ENCODE measurements at places on chromosomes 11 and 22. TPM values are rescaled to one million over a fixed set of nuclear protein-coding genes. Genes with fewer than 3 reads are reported as not detected.

DNA sequence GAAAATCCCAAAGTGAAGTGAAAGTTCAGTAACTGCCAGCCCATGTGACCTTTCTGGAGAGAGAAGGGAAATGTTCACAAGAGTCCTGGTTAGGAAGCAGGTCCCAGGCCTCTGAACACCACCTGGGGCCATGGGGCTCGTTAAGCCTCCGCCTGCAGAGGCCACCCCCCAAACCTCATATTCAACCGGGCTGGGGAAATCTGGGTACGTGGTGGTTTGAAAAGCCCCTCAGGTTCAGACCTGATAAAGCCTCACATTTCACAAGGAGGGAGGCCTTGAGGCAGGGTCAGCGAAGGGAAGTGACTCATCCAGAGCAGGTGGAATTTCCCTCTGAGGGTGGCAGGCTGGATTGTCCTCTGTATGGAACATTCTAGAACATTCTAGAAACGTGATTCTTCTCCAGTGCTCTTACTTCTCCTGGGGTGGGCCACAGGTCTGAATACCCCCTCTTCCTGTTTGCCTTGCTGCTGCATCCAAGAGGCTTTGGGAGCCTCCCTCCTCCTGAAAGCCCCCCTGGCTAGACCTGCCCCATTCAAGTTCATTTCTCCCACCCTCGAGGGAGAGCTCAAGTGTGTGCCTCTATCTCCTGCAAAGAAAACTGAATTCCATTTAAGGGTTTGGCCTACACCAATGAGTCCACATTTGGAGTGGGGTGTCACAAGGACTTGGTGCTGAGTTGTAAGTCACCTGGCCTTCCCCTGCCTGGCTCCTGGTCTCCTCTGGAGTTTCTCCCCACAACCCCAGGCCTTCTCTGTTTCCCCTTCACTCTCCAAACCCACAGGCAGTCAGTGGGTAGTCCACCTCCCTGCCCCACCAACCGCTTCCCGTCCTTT is 6.3 kb downstream of the FXYD2 start:
- DNase-seq, result peak; percentile 33

- DNase-seq, result no peak
These were observed 35.5 kb upstream of the SLC25A1 start for GRCh38 chr22:19214078-19214473.

- DNase-seq, result no peak
These were observed 21.5 kb upstream of the MIEF1 start for GRCh38 chr22:39480557-39480956.

DNA sequence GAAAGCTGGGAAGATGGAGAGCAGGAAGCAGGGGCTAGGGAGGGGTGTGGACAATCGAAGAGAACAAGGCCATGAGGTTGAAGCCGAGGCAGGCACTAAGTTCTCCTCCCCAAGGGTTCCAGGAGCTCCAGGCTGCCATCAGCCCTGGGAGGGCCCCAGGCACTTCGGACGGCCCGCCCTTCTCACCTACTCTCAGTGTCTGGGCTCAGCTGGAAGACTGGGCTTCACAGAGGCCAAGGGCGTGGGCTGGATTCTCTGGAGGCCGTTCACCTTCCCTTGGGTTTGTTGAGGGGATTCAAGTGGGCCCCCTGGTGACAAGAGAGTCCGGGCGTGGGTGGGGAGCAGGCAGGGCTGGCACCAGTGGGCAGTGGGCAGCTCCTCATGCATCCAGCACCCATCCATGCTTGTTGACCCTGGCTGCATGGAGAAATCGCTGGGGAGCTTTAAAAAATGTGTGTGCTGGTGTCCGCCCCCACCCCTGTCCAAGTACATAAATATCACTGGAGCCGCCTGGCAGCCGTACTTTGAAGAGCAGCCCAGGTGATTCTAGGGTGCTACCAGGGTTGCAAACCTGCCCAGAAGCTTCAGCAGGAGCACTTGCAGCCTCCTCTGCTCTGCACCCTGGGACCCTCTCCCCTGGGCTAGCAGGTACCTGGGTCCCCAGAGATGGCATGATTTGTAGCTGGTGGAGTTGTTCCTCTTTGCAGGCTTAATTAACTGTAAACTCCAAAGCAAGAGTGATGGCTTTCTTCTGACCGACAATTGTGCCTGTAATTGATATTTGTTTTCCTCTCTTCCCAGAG is 74.3 kb downstream of the RTL6 start:
- no peak for DNase-seq

- no peak for DNase-seq
These were observed 76.9 kb upstream of the API5 start for GRCh38 chr11:43234881-43235280.

DNA sequence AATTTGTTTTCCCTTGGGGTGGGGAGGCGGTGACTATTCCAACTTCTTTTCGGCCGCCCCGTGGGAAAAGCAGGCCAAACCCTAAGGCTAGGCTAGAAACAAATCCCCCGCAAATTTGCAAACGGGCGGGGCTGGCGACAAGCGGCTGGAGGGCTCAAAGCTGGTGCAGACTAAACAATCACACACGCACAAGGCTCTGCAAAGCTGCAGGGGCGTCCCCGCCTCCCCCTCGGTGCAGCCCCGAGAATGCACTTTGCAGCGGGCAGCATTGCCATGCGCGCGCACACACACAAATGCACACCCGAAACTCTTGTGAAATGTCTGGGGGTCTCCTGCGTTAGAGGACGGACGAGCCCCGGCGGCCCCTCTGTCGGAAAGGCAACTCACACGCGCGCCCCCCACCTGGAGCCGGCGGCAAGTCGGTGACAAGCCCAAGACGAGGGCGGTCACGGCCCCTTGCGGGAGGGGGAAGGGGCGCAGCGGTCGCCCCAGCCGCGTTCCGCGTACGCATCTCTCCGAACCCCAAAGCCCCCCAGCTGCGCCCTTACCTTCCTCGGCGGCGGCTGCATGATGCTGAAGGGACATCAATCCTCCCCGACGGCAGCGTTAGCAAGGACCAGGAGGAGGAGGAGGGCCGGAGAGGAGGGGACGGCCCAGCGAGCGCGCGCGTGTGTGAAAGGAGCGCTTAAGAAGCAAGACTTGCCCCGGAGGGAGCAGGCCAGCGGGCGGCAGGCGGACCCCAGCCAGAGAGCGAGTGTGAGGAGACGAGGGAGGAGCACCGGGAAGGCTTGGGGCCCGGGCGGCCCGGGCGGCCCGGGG is 600 bp downstream of the FCHSD2 start:
- no peak for DNase-seq

- no peak for DNase-seq
These were observed 233.0 kb downstream of the SWAP70 start for GRCh38 chr11:9896902-9897301.

GRCh38 chr22:24060375-24060788 is 49.3 kb downstream of the CABIN1 start:
- peak; percentile 98 for DNase-seq

- no peak for DNase-seq
These were observed 31.0 kb downstream of the DDIAS start for GRCh38 chr11:82932564-82932963.

- no peak for DNase-seq
These were observed 267.6 kb downstream of the KIRREL3 start for GRCh38 chr11:126732981-126733380.

GRCh38 chr11:108009497-108010370 is 1.0 kb downstream of the CUL5 start:
- DNase-seq, result no peak

DNA sequence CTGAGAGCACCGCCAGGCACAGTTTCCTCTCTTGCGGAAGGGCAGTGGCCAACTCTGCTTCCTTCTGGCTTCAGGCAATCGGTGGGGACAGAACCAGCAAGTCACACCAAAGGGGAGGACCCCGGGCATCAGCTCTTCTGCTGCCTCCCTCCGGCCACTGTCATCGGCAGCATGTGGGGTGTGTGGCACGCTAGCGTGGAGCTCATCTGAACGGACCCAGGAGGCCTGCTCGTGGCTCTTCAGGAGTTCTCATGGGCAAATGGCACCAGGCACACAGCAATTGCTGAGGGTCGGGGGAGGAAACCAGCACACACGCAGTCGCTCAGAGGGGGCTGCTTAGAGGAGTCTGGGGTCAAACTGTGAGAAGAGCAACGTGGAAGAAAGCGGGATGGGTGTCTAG is 26.9 kb downstream of the B3GAT1 start:
- no peak for DNase-seq

GRCh38 chr11:83678831-83679584 is 392.8 kb upstream of the CCDC90B start:
- DNase-seq, result no peak

DNA sequence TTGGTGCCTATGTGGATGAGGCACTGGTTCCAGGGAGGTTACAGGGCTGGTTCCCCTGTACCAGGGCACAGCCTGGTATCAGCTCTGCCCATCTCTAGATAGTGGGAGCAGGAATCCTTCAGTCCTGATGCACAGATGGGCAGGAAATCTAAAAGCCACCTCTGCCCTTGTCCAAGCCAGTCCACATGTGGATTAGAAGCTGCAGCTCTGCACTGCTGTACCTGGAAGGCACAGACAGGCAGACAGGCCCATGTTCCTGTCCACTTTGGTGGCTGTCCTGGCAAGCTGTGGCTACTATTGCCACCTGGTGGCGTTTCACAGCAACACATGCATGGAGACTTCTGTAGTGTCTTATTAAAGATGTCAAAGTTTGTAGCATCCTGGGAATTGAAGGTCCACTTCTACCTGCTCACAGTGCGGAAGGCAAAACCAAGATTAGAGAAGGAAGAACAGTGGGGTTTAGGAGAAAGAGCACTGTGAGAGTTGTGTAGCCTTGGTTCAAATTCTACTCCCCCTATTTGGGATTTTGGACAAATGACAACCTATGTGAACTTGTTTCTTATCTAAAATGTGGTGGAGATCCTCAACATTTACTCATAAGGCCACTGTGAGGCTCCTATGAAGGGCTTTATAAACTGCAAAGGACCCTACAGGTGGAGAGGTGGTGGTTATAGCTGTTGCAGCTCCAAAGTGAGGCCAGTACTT is 30.1 kb downstream of the NAV2 start:
- peak; percentile 37 for DNase-seq

DNA sequence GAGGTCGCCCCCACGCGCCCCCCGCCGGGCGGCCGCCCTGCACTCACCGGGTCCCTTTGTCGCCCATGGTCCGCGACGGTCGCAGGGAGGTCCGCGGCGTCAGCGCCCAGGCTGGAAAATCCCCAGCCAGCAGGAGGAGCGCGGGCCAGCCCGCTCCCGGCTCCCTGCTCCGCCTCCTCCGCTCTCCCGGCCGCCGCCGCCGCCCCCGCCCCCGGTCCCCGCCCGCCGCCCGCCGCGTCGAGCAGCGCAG is at the start of gene ARRB1:
Gene ARRB1, minus strand, starts transcription at position 121 of the 250 bp plus-strand sequence. Its CDS starts 54 bp downstream, at position 67.
- DNase-seq, result no peak

GRCh38 chr22:36067235-36067558 is 38.6 kb upstream of the RBFOX2 start:
- no peak for DNase-seq

DNA sequence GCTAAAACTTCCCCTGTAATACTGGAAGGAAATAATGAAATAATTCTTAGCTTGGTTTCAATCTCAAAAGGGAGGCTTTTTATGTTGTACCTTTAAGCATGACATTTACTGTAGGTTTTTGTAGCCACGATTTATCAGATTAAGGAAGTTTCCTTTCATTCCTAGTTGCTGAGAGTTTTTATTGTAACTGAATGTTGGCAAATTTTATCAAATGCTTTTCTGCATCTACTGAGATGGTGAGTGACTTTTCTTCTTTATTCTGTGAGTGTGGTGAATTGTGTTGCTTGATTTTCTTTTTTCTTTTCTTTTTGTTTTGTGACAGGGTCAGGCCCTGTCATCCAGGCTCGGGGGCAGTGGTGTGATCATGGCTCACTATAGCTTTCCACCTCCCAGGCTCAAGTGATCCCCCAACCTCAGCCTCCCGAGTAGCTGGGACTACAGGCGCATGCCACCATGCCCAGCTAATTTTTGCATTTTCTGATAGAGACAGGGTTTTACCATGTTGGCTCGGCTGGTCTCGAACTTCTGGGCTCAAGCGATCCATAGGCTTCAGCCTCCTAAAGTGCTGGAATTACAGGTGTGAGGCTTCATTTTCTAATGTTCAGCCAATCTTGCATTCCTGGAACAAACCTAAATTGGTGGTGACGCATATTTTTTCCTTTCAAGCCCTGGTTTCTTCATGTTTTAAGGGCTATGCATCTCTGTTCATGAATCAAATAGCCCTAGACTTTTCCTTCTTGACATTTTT is 26.2 kb downstream of the SUSD2 start:
- no peak for DNase-seq

DNA sequence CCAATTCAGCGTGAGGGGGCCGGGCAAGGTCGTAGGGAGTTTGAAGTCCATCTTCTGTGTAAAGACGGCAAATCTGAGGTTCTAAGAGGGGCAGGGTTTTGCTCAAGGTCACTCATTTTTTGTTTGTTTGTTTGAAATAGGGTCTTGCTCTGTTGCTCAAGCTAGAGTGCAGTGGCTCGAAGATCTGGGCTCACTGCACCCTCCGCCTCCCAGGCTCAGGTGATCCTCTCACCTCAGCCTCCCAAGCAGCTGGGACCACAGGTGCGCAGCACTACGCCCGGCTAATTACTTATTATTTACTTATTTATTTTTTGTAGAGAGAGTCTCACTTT is 355 bp upstream of the AP1B1 start:
- no peak for DNase-seq

GRCh38 chr11:76313913-76314740 is 66.8 kb downstream of the THAP12 start:
- DNase-seq, result no peak

GRCh38 chr11:14678350-14678749 is 34.7 kb downstream of the PDE3B start:
- DNase-seq, result no peak

DNA sequence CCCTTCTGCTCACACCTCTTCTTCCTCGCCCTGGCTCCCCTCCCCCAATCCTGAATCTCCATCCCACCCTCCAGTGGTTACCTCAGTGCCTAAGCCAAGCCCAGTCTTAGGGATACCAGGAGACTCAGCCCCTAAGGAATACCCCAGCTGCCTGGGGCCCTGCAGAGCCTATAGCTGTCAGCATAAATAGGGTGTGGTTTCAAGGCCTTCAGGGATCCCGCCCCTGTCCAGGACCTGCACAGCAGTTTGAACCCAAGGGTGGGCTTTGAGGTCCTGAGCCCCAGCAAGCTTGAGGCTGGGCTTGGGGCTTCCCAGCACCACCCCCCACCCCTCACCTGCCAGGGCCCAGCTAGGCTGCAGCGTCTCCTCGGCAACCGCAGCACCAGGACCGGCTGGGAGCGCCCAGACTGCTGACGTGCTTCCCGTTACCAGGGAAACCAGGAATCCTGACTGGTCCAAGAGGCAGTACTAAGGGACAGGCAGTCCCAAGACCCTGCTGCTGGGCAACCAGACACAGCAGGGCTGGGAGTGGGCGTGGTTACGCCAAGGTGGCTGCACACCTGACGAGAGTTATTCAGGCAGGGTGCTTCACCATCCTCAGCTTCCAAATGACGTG is 13.7 kb downstream of the APBB1 start:
- no peak for DNase-seq

The PHLDA2 gene
- 67.4 TPM for total RNA-seq

The TSPAN32 gene
- total RNA-seq, result not detected

The PTPN5 gene
- 0.34 TPM for total RNA-seq

The C11orf21 gene
- not detected for total RNA-seq

The BDNF gene
- 1.6 TPM for total RNA-seq

The GP1BB gene
- total RNA-seq, result 0.78 TPM
